COR-L47 (cell line): ENCODE measurements at places on chromosomes 2 and 18.

DNA sequence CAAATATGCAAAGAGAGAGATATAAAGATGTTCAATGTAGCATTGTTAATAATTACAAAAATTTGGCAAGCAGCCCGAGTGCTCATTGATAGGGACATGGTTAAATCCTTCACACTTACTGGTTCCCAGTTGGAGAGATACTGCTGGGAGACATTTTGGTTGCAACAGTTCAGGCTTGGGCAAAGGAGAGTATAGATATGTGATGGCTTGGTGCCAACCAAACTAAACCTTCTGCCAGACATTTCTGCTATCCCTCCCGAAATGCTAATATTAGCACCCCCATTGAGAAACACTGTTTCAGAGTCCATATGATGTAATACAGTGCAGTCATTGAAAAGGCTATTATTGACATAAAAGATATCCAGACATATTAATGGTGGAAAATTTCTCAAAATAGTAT lies 11.5 kb downstream of the GEN1 start:
- no peak for DNase-seq

DNA sequence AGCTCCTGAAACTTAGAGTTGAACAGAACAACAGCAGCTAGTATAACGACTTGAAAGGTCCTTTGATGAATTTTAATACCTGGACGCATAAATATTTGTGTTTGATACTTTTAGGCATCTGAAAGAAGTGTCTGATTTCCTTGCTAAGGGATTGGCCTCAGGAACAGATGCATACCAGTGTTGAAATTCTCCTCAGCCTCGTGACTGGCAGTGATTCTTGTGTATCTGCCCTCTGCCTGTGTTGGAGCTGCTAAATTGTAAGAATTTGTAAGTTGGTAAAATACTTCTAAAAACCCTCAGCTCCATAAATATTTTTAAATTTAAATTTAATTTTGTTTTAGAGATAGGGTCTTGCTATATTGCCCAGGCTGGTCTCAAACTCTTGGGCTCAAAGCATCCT lies 22.4 kb upstream of the SCYGR1 start:
- no peak for DNase-seq

DNA sequence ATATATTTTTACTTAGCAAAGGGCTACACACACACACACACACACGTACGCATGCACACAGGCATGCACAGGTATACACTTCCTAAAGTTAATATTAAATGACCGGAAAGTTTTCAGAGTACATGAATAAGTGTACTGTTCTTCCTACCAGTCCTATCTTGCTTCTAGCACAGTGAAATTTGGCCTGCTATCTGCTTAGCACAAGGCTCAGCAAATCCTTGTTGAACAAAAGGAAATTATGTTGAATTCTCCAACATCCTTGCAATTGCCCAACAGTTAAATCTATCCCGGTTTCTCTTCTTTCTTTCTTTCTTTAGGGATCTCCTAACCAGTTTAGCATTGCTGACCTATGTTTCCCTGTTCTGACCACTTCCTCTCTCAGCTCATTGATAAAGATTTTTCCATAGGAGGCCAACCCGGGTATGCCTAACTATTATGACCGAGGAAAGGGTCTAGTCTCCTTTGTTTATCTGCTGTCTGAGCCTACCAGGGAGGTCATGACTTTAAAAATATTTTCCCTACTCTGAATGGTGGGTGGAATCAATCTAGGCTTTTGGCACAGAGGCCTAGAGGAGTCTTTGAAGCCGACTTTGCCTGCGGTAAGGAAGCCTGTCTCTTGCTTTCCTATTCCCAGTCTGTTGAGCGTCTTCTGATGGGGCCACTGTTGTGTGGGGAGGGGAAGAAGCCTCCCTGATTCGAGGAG lies 400.7 kb downstream of the HRH4 start:
- no peak for DNase-seq

DNA sequence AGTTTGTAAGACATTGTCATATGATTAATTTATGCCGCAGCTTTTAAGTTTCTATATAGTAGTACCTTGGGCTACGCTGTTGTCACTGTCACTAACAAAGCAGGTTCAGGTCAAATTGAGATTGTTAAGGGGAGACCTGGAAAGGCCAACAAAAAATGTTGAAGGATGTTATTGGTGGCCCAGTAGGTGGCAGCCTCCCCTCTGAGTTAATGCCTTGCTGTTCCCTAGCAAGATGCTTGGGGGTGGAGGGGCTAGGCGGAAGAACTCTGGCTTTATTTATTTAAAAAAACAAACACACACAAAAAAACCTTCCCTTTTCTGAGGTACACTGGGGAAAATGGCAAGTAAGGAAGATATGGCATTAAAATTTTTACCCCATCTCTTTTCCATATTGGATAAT lies 128.3 kb upstream of the ATP5MC3 start:
- peak; percentile 69 for DNase-seq

DNA sequence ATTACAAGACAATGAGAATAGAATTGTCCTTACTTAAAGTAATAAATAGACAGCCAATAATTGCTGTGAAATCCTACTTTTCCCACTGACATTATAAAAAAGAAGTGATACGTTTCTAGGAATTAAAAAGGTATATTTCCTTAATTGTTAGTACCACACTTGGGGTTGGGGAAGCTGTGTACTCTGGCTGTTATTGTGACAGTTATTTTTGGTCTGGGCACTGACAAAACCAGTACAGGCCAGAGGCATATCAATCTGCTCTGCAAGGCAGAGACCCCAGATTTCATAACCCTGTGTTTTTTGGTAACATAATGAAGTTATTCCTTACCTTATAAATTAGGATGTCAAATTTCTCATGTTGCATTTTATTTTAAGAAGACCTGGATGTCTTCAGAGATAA lies 66.5 kb downstream of the RAB10 start:
- DNase-seq = no peak

GRCh38 chr2:75157435-75157834 lies 41.9 kb downstream of the TACR1 start:
- DNase-seq = no peak

GRCh38 chr18:3209859-3210569 lies 9.8 kb downstream of the MYOM1 start:
- DNase-seq = no peak

DNA sequence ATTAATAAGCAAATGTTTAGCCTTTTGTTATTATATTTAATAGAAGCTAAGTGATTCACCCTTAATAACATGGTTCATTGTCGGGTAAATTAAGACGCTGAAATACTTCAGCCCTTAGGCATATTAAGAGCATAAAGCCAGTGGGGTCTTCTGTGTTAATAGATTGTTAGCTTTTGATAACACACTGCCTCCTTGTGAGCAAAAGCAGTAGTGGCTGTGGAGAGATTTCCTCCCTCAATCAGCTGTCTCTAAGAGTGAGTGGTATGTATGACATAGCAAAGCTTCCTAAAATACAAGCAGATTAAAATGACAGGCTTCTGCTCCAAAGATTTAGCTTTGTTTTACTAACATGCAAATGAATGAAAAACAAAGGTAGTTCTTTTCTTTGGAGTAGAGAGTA lies 143.7 kb upstream of the SYT4 start:
- DNase-seq = no peak

GRCh38 chr2:218029366-218030360 lies 26.9 kb upstream of the TNS1 start:
- no peak for DNase-seq

GRCh38 chr2:9191041-9191481 lies 15.6 kb upstream of the ASAP2 start:
- DNase-seq = no peak

DNA sequence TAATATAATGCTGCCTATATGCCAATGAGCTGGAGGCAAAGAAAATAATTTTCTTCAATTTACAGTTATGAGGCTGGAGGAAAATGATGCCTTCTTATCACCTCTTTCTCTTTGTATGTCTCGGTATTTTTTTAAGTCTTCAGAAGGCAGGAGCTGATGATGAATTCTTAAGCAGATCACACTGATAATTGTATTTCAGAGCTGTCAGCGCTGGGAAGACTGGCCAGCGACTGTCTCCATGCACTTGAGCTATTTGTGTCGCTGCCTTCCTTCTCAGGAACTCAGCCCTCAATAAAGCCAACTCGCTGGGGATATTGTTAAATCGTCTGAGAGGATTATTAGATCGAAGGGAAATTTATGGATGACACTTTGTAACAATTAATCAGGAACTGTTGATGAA lies 40.3 kb downstream of the PTGR3 start:
- DNase-seq = no peak

DNA sequence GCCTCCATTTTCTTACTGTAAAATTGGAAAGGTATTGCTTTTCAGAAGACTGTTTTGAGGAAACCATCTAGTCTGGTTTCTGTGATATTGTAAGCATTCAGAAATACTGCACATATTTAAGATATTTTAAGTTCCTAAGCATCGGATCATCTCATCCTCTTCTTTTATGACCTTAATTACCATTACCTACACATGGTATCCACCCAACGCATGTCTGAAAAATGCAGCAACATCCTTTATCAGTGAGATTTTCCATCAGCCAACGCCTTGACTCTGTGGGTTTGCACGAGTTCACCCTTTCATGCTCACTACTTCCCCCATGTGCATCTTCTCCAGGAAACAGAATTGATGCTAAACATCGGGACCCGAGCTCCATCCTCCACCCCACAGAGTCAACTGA lies 84.3 kb downstream of the COL4A4 start:
- DNase-seq = no peak

- DNase-seq = no peak
These were observed 11.1 kb upstream of the KIDINS220 start for GRCh38 chr2:8848328-8849100.

- DNase-seq = no peak
These were observed 58.4 kb upstream of the EML4 start for GRCh38 chr2:42110641-42111322.

- DNase-seq = no peak
These were observed 253.7 kb upstream of the THUMPD2 start for GRCh38 chr2:40032650-40033319.

- DNase-seq = no peak
These were observed 200.6 kb downstream of the DPP10 start for GRCh38 chr2:114642988-114643553.
